HepG2 (cell line): ENCODE measurements at places on chromosomes 16 and 17.

DNA sequence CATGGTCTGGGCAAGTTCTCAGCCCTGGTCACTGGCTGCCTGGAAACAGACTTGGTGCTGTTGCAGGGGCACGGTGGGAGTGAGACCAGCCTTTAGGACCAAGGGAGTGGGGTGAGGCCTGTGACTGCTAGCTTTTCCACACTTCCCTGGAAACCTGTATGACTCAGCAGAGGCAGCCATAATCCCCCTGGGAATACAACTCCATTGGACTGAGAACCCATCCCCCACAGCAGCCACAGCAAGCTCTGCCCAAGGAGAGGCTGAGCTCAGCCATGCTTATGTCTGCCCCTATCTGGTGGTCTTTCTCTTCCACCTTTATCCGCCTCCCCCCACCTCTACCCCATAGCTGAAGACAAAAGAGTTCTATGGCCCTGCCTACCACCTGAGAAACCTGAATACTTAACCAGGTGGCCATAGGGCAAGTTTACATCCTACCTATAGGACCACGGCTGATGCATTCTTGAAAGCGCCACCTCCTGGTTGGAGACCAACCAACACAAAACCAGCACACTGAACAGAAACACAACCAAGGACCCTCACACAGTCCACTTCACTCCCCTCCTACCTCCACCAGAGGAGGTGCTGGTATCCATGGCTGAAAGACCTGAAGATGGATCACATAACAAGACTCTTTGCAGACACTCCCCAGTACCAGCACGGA is 816.2 kb upstream of the SOX9 start:
- no peak overlapping the region for H3K27ac ChIP-seq
- no peaks in the 10 kb centered on the region for H3K36me3 ChIP-seq

- H3K27ac ChIP-seq: no peak overlapping the region
- DNase-seq: no peak
- H3K4me1 ChIP-seq: peaks cover 22% of the 10 kb centered on the region
- H3K4me3 ChIP-seq: no peak overlapping the region
- peaks cover 16% of the 10 kb centered on the region for H3K27me3 ChIP-seq
Measured at GRCh38 chr17:41651625-41652460, 27.5 kb upstream of the KRT17 start.

GRCh38 chr16:57618296-57619132 is 9.9 kb upstream of the ADGRG1 start:
- no peak overlapping the region for H3K27ac ChIP-seq
- no peaks in the 10 kb centered on the region for H3K27me3 ChIP-seq

- peaks cover 2% of the 10 kb centered on the region for H3K4me1 ChIP-seq
- no peak overlapping the region for H3K4me3 ChIP-seq
- H3K36me3 ChIP-seq: no peaks in the 10 kb centered on the region
- DNase-seq: no peak
- no peak overlapping the region for H3K27ac ChIP-seq
- no peaks in the 10 kb centered on the region for H3K27me3 ChIP-seq
Measured at GRCh38 chr17:69495787-69496186, 81.3 kb downstream of the MAP2K6 start.

DNA sequence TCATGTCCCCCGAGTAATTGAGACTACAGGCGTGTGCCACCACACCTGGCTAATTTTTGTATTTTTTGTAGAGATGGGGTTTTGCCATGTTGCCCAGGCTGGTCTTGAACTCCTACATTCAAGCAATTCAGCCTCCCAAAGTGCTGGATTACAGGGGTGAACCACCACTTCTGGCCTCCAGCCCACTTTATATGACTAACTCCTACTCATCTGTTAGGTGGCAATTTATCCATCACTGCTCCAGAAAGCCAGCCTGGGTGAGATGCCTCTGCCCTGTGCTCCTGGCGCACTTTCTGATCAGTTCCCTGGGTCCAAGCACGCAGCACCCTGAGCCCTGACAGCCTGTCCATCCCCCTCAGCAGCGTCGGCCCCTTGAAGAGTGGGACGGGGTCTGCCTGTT is 29.4 kb downstream of the ADAM11 start:
- no peak overlapping the region for H3K4me3 ChIP-seq
- no peak overlapping the region for H3K27ac ChIP-seq
- DNase-seq: no peak
- peaks cover 39% of the 10 kb centered on the region for H3K27me3 ChIP-seq

DNA sequence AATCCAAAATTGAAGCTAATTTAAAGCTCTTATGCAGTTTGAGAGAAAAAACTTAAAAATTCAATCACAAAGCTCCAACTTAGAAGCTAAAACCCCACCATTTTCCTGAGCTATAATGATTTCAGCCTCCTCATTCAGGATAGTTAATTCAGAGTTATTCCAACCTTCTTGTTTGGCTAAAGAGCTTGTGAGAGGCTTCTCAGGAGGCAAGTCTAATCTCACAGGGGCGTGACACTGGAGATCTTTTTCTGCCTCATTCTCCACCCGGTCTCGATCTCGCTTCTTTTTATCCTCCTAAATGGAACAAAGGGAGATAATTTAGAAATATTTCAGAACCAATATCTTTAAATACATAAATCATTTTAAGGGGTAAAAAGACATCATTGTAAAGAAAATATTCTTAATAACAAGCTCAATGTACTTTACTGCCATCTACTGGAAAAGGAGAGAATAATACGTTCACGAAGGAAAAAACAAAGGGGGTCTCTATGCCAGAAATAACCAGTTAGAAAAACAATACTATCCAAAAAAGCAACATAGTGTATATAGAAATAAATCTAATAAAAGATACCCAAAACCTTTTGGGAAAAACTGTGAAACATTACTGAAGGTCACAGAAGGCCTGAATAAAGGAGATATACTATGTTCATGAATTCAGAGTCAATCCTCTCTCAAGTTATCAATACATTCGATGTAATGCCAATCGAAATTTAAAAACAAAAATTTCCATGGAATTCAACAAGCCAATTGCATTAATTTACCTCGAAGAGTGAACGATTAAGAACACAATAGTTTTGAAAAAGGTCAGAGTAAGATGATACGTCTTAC is 13.9 kb downstream of the BRD7 start:
- no peaks in the 10 kb centered on the region for H3K4me1 ChIP-seq
- peaks cover 18% of the 10 kb centered on the region for H3K36me3 ChIP-seq
- H3K4me3 ChIP-seq: no peak overlapping the region
- H3K27ac ChIP-seq: no peak overlapping the region
- H3K27me3 ChIP-seq: no peaks in the 10 kb centered on the region
- DNase-seq: no peak

DNA sequence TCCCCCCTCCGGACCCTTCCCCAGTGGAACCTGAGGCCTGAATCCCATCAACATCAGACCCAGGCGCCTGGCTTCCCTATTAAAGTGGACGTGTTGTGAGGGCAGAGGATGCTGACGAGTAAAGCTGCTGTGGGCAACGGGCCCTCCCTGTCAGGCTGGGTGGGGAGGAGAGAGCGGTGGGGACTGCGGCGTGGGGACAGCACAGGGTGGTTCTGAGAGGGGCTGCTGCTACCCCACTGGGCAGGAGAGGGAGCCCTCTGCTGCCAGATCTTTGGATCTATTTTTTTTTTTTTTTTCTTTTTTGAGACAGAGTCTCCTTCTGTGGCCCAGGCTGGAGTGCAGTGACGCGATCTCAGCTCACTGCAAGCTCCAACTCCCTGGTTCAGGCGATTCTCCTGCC is 5.9 kb downstream of the CA5A start:
- no peak overlapping the region for H3K27ac ChIP-seq
- H3K4me1 ChIP-seq: peaks cover 46% of the 10 kb centered on the region
- no peaks in the 10 kb centered on the region for H3K27me3 ChIP-seq
- DNase-seq: peak; percentile 23
- no peak overlapping the region for H3K4me3 ChIP-seq

DNA sequence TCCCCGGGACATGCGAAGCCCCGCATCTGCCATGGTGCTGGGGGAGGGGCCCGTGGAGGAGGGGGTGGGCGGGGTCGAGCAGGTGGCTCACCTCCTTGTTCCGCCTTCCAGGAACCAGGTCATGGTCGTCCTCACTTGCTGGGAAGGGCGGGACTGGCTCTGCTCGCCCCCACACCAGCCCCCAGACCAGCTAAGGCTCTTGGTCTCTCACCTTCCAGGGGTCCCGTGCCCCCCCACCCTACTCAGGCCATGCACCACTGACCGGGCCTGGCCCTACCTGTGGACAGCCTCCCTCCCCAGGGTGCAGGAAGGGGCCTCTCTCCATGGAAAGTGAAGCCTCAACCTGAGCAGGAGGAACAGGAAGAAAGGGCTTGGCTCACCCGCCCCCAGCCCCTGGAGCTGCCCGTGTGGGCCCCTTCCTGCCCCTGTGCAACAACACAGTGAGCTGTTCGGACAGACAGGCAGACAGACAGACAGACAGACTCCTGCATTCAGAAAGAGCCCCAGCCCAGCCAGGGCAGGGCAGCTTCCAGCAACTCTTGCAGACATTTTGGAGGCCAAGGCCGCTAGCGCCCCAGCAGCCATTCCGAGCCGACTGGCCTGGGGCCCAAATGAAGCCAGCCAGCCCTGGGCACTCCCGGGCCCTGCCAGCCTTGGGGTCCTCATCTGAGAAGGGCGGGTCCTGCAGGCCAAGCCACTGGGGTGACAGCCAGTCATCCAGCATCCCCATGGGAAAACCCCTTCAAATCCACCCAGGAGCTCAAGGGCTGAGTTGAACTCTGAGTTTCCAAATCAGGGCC is 8.1 kb upstream of the KREMEN2 start:
- DNase-seq: no peak
- H3K4me3 ChIP-seq: no peak overlapping the region
- H3K27ac ChIP-seq: no peak overlapping the region
- H3K4me1 ChIP-seq: peaks cover 13% of the 10 kb centered on the region

DNA sequence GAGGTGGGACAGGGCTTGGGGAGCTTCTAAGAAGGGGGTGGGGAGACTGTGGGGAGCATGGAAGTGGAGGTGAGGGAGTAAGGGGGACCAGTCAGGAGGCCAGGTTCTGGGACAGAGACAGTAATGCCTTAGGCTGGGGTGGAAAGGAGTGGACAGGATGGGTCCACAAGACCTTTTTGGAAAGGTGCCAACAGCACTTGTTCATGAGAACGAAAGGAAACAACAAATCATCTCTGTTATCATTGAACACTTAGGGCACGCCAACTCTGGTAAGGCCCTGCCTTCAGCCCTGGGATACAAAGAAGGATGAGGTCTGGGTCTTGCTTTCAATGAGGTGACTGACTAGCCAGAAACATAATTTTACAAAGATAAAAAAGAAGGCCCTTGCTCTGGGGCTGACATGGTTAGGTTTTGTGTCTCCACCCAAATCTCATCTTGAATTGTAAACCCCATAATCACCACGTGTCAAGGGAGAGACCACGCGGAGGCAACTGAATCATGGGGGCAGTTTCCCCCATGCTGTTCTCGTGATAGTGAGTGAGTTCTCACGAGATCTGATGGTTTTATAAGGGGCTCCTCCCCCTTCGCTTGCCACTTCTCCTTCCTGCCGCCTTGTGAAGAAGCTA is 113.8 kb downstream of the SLC39A11 start:
- DNase-seq: no peak
- no peaks in the 10 kb centered on the region for H3K36me3 ChIP-seq
- peaks cover 2% of the 10 kb centered on the region; the same call in 1 of the 2 replicates for H3K27me3 ChIP-seq
- H3K27ac ChIP-seq: no peak overlapping the region
- no peak overlapping the region for H3K4me3 ChIP-seq
- peaks cover 37% of the 10 kb centered on the region for H3K4me1 ChIP-seq

- H3K4me1 ChIP-seq: peaks cover 24% of the 10 kb centered on the region
- peaks cover 71% of the 10 kb centered on the region for H3K36me3 ChIP-seq
- DNase-seq: no peak
Measured at GRCh38 chr17:75693500-75694481, 26.7 kb downstream of the SAP30BP start.

DNA sequence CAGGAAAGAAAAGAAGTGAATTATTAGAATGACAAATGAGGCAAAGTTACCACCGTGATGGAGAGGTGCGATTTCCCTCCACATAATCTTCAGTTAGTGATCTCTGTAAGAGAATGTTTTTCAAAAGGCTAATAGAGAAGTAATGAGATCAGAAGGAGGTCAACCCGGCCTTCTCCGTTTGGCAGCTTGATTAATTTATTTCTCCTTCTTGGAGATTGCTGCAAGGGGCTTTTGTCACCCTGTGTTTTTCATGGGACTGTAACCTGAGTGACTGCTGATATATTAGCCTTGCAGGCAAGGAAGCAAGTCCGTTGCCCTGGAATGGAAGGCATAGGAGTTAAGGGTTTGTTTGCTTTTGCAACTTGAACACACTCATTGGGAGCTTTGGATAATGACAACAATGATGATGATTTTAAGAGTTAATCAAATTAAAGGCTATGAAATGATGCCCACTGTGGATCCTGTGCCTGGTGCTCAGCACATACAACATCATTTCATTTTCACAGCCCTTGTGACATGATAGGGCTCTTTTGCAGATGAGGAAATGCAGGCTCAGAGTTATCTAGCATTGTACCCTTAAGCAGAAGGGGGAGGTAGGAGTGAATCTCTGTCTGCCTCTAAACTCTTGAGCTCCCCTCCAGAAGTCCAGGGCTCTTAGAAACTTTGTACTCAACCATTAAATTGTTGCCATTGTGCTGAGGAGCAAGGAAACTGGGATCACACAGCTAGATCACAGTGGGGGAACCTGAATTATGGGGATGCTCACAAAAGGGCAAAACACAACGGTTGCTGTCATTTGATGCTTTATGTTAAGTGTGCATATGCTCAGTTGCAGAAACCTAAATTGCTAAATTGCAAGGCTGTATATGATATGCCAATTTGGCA is 226.3 kb downstream of the WWOX start:
- no peak overlapping the region for H3K4me3 ChIP-seq
- peaks cover 10% of the 10 kb centered on the region for H3K4me1 ChIP-seq
- no peaks in the 10 kb centered on the region for H3K36me3 ChIP-seq
- DNase-seq: no peak

DNA sequence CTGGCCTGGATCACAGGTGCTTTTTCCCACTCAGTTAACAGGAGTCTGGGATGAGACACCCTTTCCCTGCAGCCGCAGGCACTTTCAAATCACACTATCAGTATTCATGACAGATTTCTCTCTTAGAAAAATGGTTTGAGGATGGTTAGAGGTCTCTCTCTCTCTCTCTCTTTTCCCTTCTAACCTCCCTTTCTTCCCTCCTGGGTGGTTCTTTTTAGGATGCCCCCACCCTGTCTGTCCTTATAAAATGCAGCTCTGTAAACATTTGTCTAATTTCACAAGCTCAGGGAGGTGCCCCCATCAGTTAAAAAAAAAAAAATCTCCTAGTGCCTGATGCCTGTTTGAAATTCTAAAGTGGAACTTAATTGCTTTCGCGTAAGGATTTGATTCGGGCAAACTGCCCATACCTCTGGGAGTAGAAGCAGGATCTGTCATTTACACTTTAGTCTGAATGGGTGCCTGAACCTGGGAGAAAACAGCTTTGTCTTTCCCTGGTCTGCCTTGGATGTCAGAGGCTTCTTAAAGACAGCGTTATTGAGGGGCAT is 158.8 kb downstream of the CCDC182 start:
- peaks cover 46% of the 10 kb centered on the region for H3K4me1 ChIP-seq
- no peak overlapping the region for H3K27ac ChIP-seq
- H3K4me3 ChIP-seq: no peak overlapping the region
- peaks cover 26% of the 10 kb centered on the region; the same call in 2 of the 3 replicates for H3K36me3 ChIP-seq
- H3K27me3 ChIP-seq: no peaks in the 10 kb centered on the region

DNA sequence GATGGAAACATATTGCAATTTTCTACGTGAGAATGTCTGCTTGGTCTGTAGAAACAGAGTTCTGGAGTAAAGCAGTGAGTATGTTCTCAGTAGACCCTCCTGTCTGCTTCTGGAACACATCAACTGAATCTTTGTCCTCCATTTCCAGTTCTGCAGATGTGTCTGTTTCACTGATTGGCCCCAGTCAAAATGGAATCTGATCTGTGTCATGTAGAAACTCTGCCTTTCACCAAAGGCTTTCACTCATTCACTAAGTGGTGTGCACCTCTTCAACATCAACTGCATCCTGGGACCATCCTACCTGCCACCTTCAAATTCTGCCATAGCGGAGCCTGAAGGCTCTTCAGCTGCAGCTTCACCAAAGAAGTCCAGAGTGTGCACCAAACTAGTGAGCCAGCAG is 2.8 kb upstream of the ZNF267 start:
- peaks cover 36% of the 10 kb centered on the region for H3K4me1 ChIP-seq
- no peak overlapping the region for H3K27ac ChIP-seq
- no peaks in the 10 kb centered on the region for H3K27me3 ChIP-seq
- no peaks in the 10 kb centered on the region for H3K36me3 ChIP-seq
